Naive thymus-derived CD4-positive, alpha-beta T cell (primary cell): ENCODE measurements at places on chromosomes 13 and 19. TPM values are rescaled to one million over a fixed set of nuclear protein-coding genes. Genes with fewer than 3 reads are reported as not detected.

LGALS14 gene
- not detected for total RNA-seq

MIR17HG gene
- 14.5 and 17.5 TPM in 2 replicates for total RNA-seq

PROZ gene
- not detected for total RNA-seq

LATS2 gene
- total RNA-seq, result 1.3 TPM

CATSPERD gene
- total RNA-seq, result 0.07 TPM in 1 of 2 replicates, not detected in the other

- no peak for DNase-seq
Measured at GRCh38 chr13:50574731-50575130, 268.8 kb downstream of the DLEU7 start.

DNA sequence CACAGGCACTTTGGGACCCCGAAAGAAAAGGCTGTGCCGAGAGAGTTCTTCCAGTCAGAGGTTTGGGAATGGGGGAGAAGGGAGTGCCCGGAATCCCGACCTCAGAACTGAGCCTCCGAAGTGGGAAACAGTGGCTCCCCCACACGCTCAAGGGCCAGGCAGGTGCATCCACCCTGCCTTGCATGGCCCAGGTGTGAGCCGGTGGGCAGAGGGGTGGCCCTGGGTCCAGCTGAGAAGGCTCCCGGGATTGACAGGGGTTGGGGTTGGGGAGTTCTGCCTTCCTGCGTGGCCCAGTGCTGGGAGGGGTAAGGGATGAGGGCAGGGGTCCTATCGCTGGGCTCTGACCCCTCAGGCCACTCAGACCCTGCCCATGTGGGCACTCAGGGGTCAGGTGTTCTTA is 163.5 kb upstream of the TUBA3C start:
- no peak for DNase-seq

- DNase-seq, result no peak
Measured at GRCh38 chr13:113938716-113939115, 35.2 kb downstream of the C13orf46 start.

GRCh38 chr13:40271931-40272775 is 394.3 kb downstream of the FOXO1 start:
- peak; percentile 36 for DNase-seq
